Endodermal cell (in vitro differentiated cells): ENCODE measurements at places on chromosomes 3 and 15. TPM values are rescaled to one million over a fixed set of nuclear protein-coding genes. Genes with fewer than 3 reads are reported as not detected.

- peak; percentile 96 for DNase-seq
These were observed 9.9 kb downstream of the DISP2 start for GRCh38 chr15:40367686-40368611.

DNA sequence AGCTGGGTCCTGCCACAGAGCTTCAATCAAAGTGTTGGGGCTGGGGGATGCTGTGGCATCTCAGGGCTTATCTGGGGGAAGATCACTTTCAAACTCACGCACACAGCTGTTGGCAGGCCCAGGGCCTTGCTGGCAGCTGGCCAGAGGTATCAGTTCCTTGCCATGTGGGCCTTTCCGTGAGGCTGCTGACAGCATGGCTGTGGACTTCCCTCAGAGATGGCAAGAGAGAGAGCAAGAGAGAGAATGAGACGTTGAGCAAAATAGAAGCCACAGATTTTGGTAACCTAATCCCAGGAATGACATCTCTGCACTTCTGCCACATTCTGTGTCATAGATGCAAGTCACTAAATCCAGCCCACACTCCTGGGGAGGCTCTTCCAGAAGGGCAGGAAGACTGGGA is 91.0 kb downstream of the TPRG1 start:
- no peak for DNase-seq

- no peak for DNase-seq
These were observed 64.9 kb downstream of the IMPG2 start for GRCh38 chr3:101255441-101255840.

- no peak for DNase-seq
These were observed 95.7 kb downstream of the PPM1L start for GRCh38 chr3:160851629-160852210.

DNA sequence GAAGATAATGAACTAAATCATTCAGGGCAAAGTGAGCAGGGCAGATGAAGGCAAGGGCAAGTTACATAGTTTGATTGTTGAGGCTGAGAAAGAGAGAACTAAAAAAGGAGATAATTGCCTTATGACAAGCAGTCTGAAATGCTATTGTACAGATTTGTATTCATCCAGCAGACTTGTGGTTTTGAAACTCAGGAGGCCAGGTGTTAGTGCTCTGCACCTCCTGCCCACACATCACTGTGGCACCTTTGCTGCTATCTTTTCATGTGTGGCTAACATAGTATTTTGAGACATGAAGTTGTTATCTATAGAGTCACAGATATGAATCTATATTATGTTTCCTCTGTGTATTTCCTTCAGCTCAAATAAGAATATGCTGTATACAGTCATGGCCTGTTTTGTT is 24.3 kb upstream of the SUCLG2 start:
- no peak for DNase-seq

DNA sequence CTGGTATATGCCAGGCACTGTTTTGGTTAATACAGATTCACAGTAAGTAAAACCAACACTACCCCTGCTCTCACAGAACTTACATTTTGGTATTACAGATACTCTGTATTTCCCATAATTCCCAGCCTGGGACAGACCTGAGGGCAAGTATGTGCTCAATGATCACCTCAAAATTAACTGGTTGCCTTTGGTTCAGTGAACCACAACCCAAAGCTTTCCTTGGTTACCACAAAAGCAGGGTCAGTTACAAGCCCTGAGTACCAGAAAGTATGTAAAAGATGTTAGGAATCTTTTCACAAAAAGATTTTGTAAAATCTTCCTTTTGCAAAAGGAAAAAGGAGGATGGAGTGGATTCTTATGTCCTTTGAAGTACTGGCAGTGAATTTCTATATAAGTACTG is 72.2 kb upstream of the GUCA1C start:
- no peak for DNase-seq

DNA sequence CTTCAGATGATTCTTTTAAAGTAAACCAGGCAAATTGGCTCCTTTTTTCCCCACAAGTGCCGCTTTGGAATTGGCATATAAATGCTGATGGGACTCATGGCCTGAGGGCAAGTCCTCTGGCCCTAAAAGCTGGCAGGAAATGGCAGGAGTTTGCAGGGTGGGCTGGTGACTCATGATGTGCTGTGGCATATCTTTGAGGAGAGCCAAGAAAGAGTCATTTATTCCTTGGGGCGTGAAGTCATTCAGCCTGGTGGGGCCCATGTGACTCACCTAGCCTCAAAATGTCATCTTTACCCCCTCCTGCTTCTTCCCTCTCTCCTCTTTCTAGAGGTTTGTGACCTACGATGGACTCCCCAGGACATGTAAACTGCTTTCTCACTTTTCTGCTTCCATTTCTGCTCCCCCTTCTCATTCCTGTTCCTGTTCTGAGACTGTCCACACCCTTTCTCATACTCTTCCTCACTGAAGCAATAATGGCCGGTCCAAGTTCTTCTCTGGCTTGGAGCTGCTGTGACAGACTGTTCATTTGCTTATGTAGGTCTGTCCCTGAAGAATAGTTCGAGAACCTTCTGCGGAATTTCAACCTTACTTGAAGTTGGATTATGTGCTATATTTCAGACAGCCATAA is 326.1 kb downstream of the SATB1 start:
- peak; percentile 69 for DNase-seq

GRCh38 chr3:86978111-86978551 is 12.8 kb downstream of the VGLL3 start:
- DNase-seq: no peak

- DNase-seq: no peak
These were observed 1461.7 kb upstream of the ALCAM start for GRCh38 chr3:103904991-103905390.

DNA sequence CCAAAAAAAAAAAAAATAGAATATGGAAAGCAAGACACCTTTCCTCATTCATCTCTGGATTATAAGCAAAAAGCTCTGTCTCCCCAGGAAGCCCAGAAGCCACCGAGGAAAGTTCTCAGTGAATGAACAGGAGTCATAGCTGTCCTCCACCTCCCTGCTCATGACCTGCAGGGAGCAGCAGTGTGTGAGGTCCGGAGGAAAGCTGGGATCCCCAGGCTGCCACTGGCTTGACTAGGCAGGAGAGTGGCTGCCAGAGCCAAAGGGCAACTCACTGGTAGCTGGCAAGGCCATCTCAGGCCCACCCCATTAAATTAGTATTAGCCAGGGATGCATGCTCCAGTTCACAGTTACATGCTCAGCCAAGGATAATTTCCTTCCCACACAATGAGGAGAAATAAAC is 191.6 kb upstream of the STT3B start:
- peak; percentile 79 for DNase-seq

DNA sequence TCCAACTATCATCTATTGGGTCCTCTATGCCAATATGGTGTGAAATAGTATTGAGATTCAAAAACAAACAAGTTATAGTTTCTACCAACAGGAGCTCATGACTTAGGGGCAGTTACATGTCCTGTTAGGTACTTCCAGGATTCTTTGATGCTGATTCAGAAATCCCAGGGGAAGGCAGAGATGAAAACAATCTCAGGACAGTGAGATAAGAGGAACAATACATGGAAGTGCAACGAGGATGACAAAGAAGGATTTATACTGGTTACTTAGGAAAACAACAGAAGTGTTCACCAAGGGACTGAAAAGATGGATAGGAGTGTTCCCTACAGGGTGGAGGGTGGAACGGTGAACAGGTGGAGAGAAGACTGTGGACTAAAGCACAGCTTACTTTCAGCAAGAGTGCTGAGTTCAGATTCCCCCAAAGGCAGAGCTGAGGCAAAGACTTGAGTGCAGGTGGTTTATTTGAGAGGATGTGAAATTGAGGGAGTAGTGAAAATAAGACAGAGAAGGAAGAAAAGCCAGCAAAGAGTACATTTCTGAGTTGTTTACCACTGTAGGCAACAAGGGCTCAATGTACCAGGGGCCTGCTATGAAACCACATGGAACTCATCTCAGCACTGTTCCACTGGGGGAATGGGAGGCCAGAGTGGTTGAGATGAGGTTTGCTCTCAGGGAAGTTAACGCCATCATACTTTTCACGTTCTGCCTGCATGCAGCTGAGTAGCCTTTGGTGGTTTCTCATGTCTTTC is 68.1 kb downstream of the TRIM69 start:
- DNase-seq: no peak

- no peak for DNase-seq
These were observed 70.9 kb downstream of the MYO9A start for GRCh38 chr15:72047020-72047419.

DNA sequence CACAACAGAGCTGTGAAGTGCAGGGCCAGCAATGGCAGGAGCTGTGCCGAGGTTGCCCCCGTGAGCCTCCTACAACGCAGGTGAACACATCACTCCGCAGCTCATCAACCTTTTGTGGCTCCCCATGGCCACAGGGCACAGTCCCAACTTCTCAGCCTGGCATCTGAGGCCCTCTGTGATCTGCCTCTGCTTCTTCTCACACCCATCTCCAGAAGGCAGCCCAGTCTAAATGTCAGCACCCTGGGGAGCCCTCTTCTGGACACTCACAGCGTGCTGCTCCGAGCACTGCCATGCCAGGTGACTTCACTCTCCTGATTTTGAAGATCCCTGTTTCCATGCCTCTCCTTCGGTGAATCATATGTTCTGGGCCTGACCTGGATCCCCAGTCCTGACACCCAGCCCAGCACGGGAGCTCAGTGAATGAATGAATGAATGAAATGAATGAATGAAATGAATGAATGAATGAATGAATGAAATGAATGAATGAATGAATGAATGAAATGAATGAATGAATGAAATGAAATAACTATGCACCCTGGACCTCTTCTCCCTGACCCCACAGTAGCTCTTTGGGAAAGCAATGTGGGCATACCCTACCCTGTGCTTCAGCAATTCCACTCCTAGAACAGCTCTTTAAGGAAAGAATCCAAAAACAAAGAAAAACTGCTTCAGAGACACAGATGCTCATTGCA is 17.9 kb upstream of the SKIC8 start:
- DNase-seq: peak; percentile 49

DNA sequence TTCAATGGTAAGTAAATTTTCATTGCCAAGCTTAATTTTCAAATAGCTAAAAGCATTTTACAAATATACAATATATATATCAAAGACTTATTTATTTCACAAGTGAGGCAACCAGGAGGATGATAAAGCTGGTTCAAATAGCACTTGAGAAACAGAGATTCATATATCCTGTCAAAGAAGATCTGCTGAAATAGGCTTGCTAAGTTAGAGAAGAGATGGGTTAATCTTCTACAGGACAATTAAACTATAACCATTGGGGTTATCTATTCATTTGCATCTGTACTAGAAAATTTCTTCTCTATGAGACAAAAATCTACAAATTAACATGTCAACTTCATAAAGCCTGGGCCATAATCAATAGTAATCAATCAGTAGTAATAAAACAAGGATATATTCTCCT is 637.7 kb upstream of the UBE2E2 start:
- DNase-seq: no peak

Gene TRIM71
- total RNA-seq: 99.1 to 162 TPM (median 154 TPM) in 3 replicates

Gene SEMA3B
- total RNA-seq: 10.3 to 25.0 TPM (median 10.9 TPM) in 3 replicates

Gene SCN11A
- 0.63 and 0.81 TPM in 2 replicates for total RNA-seq

Gene CIB2
- total RNA-seq: 41.7 and 44.4 TPM in 2 replicates

Gene INKA1
- not detected in 3 replicates for total RNA-seq

Gene PLA2G4E
- total RNA-seq: not detected in 3 replicates

Gene CCR9
- not detected in 2 replicates for total RNA-seq

Gene C2CD4B
- 0.22 to 0.75 TPM (median 0.40 TPM) in 3 replicates for total RNA-seq

Gene FETUB
- not detected in 3 replicates for total RNA-seq

Gene GPR149
- total RNA-seq: not detected in 3 replicates

Gene TMEM212
- not detected in 2 replicates for total RNA-seq
